ENCODE measurements at places on chromosomes 1 and 21.

GRCh38 chr1:85093644-85094043 is 45.3 kb upstream of the MCOLN3 start:
- no peak for DNase-seq

GRCh38 chr1:78722521-78722920 is 72.9 kb downstream of the IFI44 start:
- no peak for DNase-seq

- no peak for DNase-seq
Observed at GRCh38 chr1:169200319-169200718, 93.8 kb downstream of the ATP1B1 start.

- no peak for DNase-seq
Observed at GRCh38 chr1:247324923-247325322, 6.7 kb downstream of the ZNF496 start.

GRCh38 chr1:174036798-174037197 is 14.6 kb upstream of the RC3H1 start:
- no peak for DNase-seq

DNA sequence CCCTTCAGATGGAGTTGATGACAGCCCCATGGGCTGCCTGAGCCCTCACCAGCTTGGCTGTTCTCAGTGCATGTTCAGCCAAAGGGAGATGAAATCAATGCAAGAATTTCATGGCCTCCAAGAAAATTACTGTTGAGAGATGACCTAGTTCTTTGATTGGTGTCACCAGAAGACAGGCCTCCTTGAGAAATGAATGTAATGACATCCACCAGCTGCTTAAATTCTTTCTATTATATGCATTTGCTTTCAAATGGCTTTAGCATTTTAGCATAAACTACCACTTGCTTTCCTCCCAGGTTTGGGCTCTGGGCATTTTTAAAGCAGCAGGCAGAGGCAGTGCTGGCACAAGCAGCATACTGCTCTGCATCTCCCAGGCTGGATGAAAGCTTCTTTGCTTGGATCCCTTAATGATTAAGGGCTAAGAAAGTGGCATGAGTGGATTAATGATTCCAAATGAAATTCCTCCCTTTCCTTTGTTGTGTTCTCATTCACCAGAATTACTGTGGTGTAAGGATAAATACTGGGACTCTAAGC is 278.4 kb downstream of the ZNF326 start:
- DNase-seq = no peak

GRCh38 chr1:3691421-3692204 is 39.3 kb downstream of the TP73 start:
- DNase-seq = no peak

DNA sequence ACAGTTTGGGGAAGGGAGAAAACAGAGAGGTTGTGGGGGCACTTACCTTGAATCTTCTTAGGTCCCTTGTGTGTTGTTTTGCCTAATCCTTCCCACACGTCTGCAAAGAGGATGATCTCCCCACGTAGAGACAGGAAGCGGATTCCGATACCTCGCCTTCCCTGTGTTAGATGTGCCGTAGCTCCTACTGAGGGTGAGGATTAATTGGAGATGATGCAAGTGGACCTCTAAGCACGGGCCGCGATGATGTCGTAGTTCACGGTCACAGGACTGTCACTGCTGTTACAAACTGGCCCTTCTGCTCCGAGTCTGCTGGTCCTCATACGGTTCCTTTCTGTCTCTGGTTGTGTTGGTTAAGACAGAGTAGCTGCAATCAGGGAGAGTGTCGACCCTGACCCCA is 27.7 kb downstream of the GALNT2 start:
- no peak for DNase-seq

DNA sequence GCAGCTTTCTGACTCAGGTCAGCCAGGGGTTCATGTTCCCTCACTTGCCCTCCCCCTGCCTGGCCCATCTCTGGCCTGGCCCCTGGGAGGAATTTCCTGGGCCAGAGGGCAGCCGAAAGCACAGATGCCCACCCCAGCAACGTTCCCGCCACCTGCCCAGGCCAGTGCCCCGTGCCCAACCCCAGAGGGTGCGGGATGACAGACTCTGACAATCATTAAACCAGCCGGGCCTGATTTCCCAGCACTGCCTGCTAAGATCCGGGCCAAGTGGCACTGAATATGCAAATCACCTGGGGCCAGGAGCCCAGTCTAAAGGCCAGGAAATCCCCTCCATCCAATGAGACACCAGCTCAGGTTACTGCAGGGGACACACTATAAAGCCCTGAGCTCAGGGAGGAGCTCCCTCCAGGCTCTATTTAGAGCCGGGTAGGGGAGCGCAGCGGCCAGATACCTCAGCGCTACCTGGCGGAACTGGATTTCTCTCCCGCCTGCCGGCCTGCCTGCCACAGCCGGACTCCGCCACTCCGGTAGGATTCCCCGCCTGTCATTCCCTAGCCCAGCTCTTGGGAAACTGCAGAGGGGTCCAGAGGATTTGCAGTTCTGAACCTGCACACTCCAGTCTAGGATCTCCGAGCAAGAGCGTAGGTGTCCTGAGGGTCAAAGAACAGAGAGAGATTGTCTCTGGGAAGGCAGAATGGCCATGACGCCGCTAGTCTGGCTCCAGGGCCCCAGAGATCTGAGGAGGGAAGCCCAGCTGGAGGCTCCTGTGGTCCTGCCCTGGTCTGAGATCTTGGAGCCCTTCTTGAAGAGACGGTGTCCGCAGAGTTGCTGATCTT is at the start of gene ELF3:
ELF3 (plus strand) TSS at position 408 of the 836 bp plus-strand sequence. CDS start 550 bp downstream, outside the sequence.
- peak; percentile 93 for DNase-seq
